ENCODE measurements at places on chromosomes 12 and 14.

DNA sequence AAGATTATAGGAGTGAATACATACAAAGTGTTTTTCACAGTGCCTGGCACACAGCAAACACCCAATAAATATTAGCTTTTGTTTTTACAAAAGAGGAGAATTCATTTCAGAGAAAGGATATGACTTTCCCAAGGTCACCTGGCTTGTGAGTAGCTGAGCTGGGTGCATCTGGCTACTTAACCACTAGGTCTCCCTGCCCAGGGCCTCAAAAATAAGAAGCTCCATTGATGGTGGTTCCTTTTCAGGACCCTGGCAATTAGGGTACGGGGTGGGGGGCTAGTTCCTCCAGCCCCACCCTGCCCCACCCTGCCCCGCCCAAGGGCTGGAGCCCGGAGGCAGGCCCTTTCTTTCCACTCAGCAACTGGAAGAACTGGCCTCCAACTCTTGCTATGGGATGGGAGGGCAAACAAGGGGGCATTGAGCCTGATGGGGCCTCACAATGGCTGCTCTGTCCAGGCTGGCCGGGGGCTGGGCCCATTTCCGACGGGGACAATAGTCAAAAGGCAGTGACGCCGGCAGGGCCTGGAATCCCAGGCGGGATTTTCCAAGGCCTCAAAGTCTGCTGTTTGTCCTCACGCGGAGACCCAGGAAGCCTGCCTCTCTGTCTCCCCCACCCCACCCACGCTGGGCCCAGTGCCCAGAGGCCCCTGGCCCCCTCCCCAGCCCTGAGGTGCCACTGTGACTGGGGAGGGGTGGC is 8.2 kb upstream of the ATG101 start:
- no peak for DNase-seq

- DNase-seq, result peak; percentile 53
Measured at GRCh38 chr14:103273145-103273744, 60.8 kb upstream of the EIF5 start.

GRCh38 chr14:99327050-99327449 is 55.1 kb upstream of the BCL11B start:
- DNase-seq, result no peak

DNA sequence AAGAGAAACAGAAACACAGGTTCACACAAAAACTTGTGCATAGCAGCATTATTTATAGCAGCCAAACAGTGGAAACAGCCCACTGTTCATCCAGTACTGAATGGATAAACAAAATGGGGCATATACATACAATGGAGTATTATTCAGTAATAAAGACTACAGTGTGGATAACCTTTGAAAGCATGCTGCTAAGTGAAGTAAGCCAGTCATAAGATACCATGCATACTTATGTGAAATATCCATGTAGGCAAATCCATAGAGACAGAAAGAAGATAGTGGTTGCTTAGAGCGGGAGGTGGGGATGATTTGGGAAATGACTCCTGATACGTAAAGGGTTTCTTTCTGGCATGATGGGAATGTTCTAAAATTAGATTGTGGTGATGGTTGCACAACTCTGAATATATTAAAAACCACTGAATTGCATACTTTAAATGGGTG is 99.4 kb downstream of the CRADD start:
- peak; percentile 54 for DNase-seq

GRCh38 chr12:68100241-68100640 is 59.3 kb downstream of the IFNG start:
- no peak for DNase-seq

DNA sequence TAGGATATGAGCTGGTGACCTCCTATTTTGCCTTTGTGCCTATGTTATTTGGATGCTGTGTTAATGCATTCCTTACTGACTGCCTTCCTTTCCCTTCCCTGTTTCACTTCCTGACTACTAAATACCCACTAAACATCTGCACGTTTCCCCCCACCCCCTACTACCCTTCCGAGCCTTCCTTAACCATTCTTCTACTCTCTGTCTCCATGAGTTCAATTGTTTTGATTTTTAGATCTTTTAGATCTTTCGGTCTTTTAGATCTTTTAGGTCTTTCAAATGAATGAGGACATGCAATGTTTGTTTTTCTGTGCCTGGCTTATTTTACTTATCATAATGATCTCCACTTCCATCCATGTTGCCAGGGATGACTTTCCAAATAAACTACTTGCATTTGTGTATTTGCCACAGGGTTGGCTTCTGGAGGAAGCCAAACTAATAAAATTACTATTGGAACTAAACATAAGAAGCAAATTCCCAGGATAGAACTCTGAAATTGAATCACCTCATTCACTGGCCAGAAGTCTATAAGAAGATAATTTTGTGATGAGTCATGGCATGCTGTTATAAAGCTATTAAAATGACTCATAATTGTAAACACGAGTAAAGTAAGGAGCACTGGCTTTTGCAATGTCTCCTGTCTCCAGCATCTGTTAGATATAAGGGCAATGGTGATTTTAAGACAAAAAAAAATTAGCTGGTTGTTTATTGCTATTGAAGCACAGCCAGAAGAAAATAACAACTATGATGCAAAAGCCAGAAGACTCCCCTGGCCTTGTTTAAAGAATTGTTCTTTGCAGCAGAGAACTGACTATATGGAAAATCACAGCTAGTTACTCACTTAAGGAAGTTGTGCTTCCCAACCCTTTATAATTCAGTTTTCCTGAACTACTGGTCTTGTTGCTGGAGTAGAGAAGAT is 586.3 kb downstream of the LRFN5 start:
- no peak for DNase-seq

- no peak for DNase-seq
Measured at GRCh38 chr12:14332482-14332881, 33.0 kb upstream of the ATF7IP start.

DNA sequence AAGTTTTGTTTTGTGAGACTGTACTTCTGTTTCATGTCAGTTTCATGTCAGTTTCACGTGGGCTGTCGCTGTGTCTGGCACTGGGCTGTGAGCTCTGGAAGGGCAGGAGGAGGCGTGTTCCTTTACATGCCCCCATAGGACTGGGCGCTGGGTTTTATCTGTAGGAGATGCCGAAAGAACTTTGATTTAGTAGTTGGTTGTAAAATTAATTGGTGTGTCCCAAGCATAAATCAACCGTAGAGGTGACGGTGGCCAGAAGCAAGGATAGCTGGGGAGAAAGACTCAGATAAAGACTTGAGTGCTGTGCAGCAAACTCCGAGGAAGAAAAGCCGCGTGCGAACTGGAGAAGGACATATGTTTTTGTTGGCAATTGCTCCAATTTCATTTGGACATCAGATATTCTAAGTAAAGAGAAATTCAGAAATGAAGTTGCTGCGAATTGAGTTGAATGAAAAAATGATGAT is 182.5 kb downstream of the VRK1 start:
- no peak for DNase-seq

DNA sequence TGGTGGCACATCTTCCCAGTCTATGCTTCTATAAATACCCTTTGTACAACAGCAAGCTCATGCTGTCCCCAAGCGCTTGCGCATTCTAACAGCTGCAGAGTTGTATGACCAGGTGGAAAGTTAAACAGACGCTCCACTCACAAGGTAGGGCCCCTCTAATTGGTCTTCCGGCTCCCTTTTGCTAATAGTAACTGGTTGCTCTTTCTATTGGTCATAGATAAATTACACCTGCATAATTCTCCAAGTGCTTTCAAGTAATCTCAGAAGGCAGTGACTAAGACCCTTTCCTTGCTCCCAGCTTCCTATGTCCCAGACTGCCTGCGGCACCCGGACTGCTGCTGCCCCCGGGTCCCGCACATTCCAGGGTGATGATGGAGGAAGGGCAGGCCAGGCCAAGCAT is 6.1 kb upstream of the TSPAN9 start:
- peak; percentile 26 for DNase-seq

- peak; percentile 93 for DNase-seq
Measured at GRCh38 chr14:76772300-76773187, 11.3 kb downstream of the VASH1 start.

GRCh38 chr12:22759769-22760674 is 135.1 kb downstream of the ETNK1 start:
- no peak for DNase-seq

- no peak for DNase-seq
Measured at GRCh38 chr14:46057799-46058198, 593.8 kb downstream of the RPL10L start.

DNA sequence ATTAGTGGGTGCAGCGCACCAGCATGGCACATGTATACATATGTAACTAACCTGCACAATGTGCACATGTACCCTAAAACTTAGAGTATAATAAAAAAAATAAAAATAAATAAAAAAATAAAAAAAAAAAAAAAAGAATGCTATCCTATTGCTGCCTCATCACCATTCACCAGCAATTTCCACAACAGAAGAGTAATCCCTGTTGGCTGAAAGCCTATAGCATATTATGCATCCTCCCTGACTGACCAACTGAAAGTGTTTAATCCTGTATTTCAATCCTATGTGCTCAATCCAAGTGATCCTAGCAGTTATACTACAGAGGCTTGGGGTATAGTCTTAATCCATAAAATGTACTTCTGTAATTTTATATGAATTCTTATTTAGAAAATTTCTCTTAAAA is 18.5 kb downstream of the DICER1 start:
- DNase-seq, result no peak

- DNase-seq, result no peak
Measured at GRCh38 chr14:55047301-55048053, 4.0 kb upstream of the MAPK1IP1L start.

- no peak for DNase-seq
Measured at GRCh38 chr12:131529196-131530040, 181.5 kb upstream of the SFSWAP start.

- no peak for DNase-seq
Measured at GRCh38 chr14:64736271-64737169, 32.3 kb downstream of the PLEKHG3 start.

DNA sequence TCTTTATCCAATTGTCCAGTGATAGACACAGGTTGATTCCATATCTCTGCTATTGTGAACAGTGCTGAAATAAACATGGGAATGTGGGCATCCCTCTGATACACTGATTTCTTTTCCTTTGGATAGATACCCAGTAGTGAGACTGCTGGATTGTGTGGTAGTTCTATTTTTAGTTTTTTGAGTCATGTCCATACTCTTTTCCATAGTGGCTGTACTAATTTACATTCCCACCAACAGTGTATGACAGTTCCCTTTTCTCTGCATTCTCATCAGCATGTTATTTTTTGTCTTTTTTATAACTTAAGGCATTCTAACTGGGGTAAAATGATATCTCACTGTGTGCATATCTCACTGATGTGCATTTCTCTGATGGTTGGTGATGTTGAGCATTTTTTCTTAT is 24.8 kb upstream of the VASH1 start:
- no peak for DNase-seq

GRCh38 chr12:116838365-116838764 is 42.9 kb downstream of the HRK start:
- DNase-seq, result no peak

- DNase-seq, result no peak
Measured at GRCh38 chr12:26373606-26374495, 178.5 kb downstream of the SSPN start.

GRCh38 chr12:71440345-71440762 is 756 bp downstream of the LGR5 start:
- DNase-seq, result peak; percentile 73

GRCh38 chr12:67811437-67812361 is 163.2 kb downstream of the DYRK2 start:
- no peak for DNase-seq

- DNase-seq, result peak; percentile 86
Measured at GRCh38 chr14:31419967-31420318, 407 bp downstream of the HEATR5A start.

DNA sequence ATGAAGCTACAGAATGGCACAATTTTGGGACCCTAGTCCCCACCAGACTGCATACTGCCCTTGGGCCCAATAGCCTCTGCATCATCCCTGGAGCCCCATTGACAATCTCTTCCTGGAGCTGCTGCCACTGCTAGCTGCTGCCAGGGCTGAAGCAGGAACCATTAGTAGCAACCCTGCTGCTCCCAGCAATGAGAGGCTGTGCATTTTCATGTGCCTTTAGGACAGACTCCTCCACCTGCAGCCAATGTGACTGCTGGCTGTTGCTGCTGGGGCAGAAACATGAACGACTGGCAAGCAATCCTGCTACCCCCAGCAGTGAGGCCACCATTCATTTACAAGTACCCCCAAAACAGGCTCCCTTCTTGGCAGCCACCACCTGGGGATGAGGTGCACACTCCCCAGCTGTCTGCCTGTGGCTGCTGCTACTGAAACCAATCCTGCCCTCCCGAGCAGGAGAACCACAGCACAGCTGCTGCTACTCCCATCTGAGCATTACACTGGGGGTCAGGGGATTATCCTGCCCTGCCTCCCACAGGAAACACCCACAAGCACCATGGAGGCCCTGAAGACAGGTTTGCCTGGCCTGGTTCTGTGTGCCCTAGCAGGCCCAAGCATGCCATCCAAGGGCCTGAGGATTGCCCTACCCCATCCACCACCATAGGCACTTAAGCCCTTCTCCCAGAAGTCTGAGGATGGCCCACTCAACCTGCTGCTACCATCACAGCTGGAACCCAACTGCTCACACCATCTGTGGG is 181.0 kb downstream of the MYRFL start:
- no peak for DNase-seq

DNA sequence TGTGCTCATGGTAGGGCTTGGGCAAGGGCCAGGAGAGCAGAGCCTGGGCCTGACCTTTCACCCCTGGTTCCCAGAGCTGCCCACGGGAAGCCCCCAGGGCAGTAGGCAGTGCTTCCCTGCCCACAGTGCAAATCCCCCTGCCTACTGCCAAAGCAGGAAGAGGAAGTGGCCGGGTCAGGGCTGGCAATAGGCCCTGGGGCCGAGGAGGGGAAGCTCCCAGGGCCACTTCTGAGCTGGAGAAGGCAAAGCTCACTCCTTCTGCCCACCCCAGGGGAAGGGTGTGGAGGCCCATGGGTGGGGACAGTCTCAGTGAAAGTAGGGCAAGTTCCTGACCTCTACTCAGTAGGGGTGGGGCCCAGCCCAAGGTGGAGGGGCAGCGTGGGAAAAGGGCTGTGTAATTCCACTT is 5.4 kb upstream of the NR4A1 start:
- no peak for DNase-seq

- DNase-seq, result no peak
Measured at GRCh38 chr12:69714542-69714941, 15.4 kb upstream of the BEST3 start.

DNA sequence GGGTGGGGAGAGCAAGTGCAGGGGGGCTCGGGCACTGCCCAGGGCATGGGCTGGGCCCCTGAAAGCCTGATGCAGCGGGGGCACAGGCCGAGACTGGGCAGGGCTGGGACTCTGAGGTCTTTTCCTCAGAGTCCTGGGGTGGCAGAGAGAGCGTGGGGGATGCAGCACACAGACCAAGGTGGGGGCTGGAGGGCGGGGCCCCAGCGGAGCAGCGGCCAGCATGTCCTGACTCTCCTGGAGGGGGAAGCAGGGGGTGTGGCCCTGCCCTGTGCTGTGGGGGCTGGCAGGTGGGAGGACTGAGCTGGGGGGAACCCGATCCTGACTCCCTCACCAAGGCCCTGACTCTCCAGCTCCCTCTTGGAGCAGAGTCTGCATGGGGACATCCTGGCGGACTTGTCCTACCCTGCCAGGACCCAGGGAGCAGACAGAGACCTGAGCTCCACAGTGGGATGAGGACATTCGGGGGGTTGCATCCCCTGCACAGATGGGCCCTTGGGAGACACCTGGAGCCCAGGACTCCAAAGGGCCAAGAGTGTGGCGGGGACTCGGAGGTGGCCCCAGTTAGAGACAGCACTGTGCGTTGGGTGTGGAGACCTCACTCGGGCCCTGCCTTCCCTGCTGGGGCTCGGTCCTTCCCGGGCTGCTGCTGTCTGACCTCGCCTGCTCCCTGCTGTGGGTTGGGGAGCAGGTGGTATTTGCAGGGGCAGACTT is 326.1 kb downstream of the TMEM121 start:
- peak; percentile 58 for DNase-seq

- no peak for DNase-seq
Measured at GRCh38 chr12:33654313-33654712, 214.7 kb upstream of the SYT10 start.

Measured in osteoblast (primary cell).